ENCODE measurements at places on chromosomes 1 and 21. TPM values are rescaled to one million over a fixed set of nuclear protein-coding genes. Genes with fewer than 3 reads are reported as not detected.

GRCh38 chr21:38628349-38628748 is 130.1 kb upstream of the ERG start:
- no peak for DNase-seq

EPHA2 gene
- total RNA-seq = not detected

DNA sequence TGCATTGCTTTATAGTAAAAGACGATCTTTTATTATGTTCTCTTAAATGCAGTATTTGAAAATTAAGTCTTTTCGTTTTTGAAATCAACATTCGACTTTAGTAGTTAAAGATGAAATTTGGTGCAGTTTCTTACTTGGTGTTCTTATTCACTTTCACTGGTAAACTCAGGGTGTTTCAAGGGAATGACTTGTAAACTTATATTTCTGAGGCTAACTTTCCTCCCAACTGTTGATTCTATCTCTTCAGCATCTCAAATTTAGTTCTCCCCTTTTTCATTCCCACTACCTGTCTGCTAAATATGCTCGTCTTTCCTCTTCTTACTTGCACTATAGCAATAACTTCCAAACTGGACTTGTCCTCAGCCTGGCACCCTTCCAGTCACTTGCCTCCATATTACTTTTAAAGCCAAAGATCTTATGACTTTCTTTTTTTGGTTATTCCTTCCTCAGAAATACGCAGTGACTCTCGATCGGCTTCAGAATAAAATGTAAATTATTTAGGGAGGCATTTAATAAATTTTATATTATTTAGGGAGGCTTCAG is 988 bp downstream of the SLC35A3 start:
- DNase-seq = no peak

DNA sequence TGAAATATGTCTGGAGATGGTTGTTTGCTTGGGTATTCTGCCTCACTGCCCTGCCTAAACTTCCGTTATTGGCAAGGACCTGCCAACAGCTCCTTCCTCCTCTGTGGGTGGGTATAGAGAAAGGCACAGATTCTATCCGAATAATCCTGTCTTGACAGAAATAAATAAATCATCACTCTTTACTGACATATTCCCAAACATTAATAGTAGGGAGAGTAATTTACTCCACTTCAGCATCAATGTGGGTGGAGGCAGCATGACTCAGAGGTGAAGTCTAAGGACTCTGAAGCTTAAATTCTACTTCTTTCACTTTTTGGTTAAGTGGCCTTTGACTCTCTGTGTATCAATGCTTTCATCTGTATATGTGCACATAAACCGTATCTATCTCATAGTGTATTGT is 2.9 kb downstream of the CD84 start:
- DNase-seq = no peak

CLDN19 gene
- not detected for total RNA-seq

CR1L gene
- total RNA-seq = not detected

DNA sequence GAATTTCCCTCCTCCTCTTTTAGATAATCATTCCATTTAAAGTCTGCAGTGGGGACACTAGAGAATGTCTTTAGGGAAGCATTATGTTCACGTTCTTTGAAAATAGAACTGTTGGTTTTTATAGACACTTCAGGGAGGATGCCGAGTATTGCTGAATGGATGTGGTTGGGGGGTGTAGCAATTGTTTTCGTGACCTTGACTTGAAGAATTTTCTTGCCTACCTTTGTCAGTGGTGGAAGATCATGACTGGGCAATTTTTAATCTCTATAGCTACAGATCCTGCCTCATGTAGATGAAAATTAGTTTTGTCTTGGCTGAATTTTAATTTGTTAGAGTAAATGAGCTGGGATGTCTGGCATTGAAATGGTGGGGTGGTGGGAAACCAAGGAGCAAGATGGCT is 3.8 kb downstream of the SMG7 start:
- no peak for DNase-seq

DNA sequence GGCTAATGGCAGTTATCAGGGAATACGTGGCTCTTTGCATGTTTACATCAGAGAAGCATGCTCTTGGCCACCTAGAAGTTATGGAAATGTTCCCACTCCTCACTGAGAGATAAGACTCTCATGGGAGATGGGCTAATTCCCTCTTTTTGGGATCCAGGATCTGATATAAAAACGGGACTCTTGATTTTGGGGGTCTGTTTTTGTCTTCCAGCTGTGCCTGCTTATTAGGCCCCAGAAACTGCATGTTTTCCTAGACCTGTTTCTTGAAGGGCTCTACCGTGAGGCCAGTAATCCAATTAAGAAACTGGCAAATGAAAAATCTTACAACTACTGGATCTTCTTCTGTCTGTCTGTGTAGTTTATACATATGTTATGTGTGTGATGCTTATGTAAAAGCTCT is 47.0 kb upstream of the PTCH2 start:
- no peak for DNase-seq

GRCh38 chr21:44848821-44849521 is 24.5 kb downstream of the PTTG1IP start:
- DNase-seq = no peak
